ENCODE measurements at places on chromosomes 12 and 14. TPM values are rescaled to one million over a fixed set of nuclear protein-coding genes. Genes with fewer than 3 reads are reported as not detected.

DNA sequence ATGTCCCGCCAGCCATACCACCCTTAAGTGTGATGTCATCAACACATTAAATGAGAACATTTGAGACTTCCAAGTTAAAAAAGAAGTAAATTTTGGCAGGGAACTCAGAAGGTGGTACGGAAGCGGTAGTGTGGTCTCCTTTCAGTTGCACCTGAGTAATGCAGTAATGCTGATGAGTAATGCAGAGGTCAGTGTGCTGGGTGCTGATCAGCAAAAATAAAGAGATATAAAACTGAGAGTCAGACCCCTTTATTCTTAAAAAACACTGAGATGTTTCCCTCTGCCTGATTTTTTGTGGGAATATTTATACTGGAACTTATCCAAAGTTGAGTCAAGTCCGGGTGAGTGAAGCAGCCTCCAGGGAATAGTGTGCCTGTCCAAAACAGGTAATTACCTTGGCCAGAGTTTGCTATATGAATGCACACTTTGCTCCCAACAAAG lies 370.6 kb upstream of the PRICKLE1 start:
- H3K27me3 ChIP-seq = no peaks in the 10 kb centered on the region
- no peaks in the 10 kb centered on the region for H3K4me1 ChIP-seq
- H3K27ac ChIP-seq = no peak overlapping the region
- no peaks in the 10 kb centered on the region for H3K36me3 ChIP-seq

DNA sequence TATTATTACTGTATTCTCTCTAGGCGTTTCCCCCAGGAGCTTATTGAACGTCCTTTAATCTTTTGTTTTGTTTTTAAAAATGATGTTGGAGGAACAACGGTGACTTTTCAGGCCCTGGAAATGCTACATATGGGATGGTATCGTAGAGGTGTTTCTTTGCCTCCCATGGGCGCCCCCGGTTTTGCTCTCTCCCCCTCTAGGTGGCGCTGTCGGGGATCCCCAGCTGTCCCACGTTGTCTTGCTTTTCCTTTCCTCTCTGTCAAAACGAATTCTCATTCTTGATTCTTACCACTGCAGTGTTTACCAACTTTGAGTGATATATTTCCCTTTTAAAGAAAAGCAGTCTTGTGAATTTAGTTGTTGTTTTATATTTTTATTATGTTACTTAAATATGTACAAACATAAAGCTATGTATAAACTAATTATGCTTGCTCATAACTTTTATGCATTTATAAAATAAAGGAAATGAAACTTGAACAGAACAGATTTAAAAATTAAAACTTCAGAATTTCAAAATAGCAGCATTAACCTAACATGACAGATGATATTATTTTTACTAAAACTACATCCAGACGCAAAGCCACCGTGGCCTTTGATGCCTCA lies 171.9 kb downstream of the RGS6 start:
- no peaks in the 10 kb centered on the region for H3K4me1 ChIP-seq
- H3K27ac ChIP-seq = no peak overlapping the region
- no peaks in the 10 kb centered on the region for H3K36me3 ChIP-seq
- peak; percentile 60 for DNase-seq
- no peaks in the 10 kb centered on the region for H3K27me3 ChIP-seq

GRCh38 chr12:126944684-126945083 lies 1322.3 kb upstream of the TMEM132C start:
- peaks cover 7% of the 10 kb centered on the region for H3K36me3 ChIP-seq
- H3K27ac ChIP-seq = no peak overlapping the region
- no peaks in the 10 kb centered on the region for H3K27me3 ChIP-seq
- H3K4me1 ChIP-seq = no peaks in the 10 kb centered on the region
- H3K4me3 ChIP-seq = no peak overlapping the region
- DNase-seq = no peak

- peaks cover 4% of the 10 kb centered on the region for H3K4me1 ChIP-seq
- DNase-seq = peak; percentile 74
- H3K4me3 ChIP-seq = peak overlapping the region; percentile 64
Measured at GRCh38 chr14:56794088-56794556, 16.2 kb downstream of the OTX2 start.

GRCh38 chr12:96980991-96981414 lies 73.9 kb downstream of the NEDD1 start:
- H3K27me3 ChIP-seq = no peaks in the 10 kb centered on the region
- H3K4me3 ChIP-seq = no peak overlapping the region
- H3K27ac ChIP-seq = no peak overlapping the region

GRCh38 chr12:81329085-81329484 lies 251.2 kb downstream of the ACSS3 start:
- no peak overlapping the region for H3K27ac ChIP-seq
- no peak overlapping the region for H3K4me3 ChIP-seq
- no peaks in the 10 kb centered on the region for H3K27me3 ChIP-seq

DNA sequence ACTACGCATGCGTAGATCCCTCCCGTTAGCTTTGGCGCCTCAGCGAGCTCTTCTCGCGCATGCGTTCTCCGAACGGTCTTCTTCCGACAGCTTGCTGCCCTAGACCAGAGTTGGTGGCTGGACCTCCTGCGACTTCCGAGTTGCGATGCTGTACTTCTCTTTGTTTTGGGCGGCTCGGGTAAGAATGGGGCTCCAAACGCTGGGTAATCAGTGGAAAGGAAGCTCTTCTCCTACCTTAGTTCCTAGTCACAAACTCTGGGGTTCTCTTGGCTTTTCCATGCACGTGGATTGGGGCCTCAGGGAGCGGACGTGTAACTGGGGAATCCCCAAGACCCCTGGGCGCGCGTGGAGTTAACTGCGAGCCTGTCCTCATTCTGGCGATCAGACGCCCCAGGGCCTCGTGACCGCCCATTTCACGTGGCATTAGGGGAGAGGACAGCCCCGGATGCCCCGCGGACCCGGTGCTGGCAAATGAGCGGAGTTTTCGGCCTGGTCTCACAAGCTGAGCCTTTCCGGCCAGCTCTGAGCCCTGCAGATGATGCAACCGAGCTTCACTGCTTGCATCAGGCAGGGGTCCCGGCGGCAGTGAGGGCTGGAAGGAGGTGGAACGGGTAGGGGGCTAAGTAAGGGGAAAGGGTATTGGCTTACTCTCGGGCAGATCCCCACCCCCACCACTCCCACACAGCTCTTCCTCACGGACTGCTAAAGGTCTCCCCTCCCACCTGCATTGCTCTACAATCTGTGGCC lies at the start of gene SHMT2:
Gene SHMT2 (plus strand): TSS at position 78 of the 747 bp plus-strand sequence. CDS start 68 bp downstream, at position 146.
- H3K27me3 ChIP-seq = peaks cover 10% of the 10 kb centered on the region
- H3K27ac ChIP-seq = peak within 1 kb of the TSS; percentile 32
- DNase-seq = peak; percentile 98
- H3K4me3 ChIP-seq = peak within 1 kb of the TSS; percentile 99

- DNase-seq = no peak
- no peak overlapping the region for H3K4me3 ChIP-seq
- no peak overlapping the region for H3K27ac ChIP-seq
- peaks cover 22% of the 10 kb centered on the region for H3K36me3 ChIP-seq
- no peaks in the 10 kb centered on the region for H3K4me1 ChIP-seq
- peaks cover 3% of the 10 kb centered on the region for H3K27me3 ChIP-seq
Measured at GRCh38 chr12:58881816-58882215, 38.5 kb downstream of the LRIG3 start.

DNA sequence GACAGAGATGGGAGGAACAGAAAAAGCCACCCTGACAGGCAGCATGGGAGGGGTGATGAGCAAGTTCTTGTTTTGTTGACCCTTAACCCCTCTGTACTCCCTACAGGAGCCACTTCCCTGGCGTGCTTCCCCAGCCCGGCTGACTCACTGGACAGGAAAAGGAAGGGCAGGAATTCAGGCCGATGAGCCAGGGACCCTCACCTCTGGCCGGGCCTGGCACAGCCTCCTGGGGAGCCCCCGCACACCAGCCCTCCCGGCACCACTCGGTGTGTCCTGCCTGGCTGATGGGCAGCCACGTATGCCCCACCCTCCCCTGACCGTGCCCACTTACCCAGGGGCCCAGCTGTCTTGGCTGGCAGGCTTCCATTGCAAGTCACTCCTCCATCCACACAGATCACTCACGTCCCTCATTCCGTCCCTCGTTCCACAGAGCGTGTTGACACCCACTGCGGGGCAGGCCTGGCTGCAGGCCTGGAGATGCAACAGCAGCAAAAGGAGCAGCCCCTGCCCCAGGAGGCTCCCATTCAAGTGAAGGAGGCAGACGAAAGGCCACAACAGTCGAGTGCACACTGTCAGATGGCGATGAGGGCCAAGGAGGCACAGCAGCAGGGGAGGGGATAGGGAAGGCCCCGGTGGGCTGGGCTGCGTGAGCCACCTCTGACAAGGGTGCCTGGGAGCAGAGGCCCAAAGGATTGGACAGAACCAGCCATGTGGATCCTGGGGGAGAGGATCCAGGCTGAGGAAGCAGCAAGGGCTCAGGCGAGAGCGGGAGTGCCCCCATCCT lies 19.7 kb upstream of the CD9 start:
- H3K27me3 ChIP-seq = no peaks in the 10 kb centered on the region
- no peak overlapping the region for H3K4me3 ChIP-seq
- no peaks in the 10 kb centered on the region for H3K4me1 ChIP-seq
- no peak overlapping the region for H3K27ac ChIP-seq
- DNase-seq = peak; percentile 32

- H3K36me3 ChIP-seq = peaks cover 5% of the 10 kb centered on the region
- H3K27ac ChIP-seq = no peak overlapping the region
- no peak overlapping the region for H3K4me3 ChIP-seq
- no peak for DNase-seq
- no peaks in the 10 kb centered on the region for H3K4me1 ChIP-seq
Measured at GRCh38 chr12:22014041-22014782, 31.8 kb upstream of the CMAS start.

- H3K4me3 ChIP-seq = no peak overlapping the region
- H3K27ac ChIP-seq = no peak overlapping the region
- DNase-seq = no peak
- peaks cover 21% of the 10 kb centered on the region for H3K36me3 ChIP-seq
Measured at GRCh38 chr12:32706335-32707024, 27.4 kb downstream of the DNM1L start.

- H3K4me3 ChIP-seq = no peak overlapping the region
- no peaks in the 10 kb centered on the region for H3K4me1 ChIP-seq
- H3K36me3 ChIP-seq = no peaks in the 10 kb centered on the region
- H3K27me3 ChIP-seq = no peaks in the 10 kb centered on the region
Measured at GRCh38 chr14:103545915-103546651, 16.4 kb downstream of the BAG5 start.

- no peak overlapping the region for H3K4me3 ChIP-seq
- H3K36me3 ChIP-seq = no peaks in the 10 kb centered on the region
- DNase-seq = no peak
- H3K27me3 ChIP-seq = no peaks in the 10 kb centered on the region
- no peak overlapping the region for H3K27ac ChIP-seq
Measured at GRCh38 chr14:77988970-77989369, 181.2 kb upstream of the NRXN3 start.

DNA sequence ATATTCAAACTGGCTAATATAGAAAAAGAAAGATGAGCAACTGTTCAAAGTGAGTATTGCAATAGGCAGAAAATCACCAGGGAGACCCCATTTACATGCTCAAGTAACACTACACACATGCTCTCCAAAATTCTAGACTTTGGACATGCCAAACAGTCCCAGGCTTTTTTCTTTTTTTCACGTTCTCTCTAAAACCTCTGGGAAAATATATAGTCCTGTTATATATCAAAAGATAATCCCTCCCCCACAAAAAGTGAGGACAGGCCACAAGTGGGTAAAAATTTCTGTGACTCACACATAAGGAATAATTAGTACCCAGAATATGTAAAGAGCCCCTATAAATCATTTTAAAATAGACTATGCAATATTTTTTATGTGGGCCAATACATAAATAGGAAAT lies 55.2 kb downstream of the EFCAB11 start:
- DNase-seq = no peak
- no peak overlapping the region for H3K27ac ChIP-seq
- H3K36me3 ChIP-seq = no peaks in the 10 kb centered on the region
- H3K4me3 ChIP-seq = no peak overlapping the region

DNA sequence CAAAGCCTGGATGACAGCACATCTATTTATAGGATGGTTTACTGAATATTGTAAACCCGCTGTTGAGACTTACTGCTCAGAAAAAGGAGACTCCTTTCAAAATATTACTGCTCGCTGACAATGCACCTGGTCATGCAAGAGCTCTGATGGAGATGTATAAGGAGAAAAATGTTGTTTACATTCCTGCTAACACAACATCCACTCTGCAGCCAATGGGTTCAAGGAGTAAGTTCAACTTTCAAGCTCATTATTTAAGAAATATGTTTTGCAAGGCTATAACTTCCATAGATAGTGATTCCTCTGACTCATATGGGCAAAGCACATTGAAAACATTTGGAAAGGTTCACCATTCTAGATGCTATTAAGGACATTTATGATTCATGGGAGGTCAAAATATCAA lies 201.7 kb downstream of the SNAPC1 start:
- 0 out of 2 replicates have a peak, but pooled peaks cover 2% of the 10 kb centered on the region for H3K4me1 ChIP-seq
- H3K27me3 ChIP-seq = no peaks in the 10 kb centered on the region
- DNase-seq = no peak
- H3K36me3 ChIP-seq = no peaks in the 10 kb centered on the region

DNA sequence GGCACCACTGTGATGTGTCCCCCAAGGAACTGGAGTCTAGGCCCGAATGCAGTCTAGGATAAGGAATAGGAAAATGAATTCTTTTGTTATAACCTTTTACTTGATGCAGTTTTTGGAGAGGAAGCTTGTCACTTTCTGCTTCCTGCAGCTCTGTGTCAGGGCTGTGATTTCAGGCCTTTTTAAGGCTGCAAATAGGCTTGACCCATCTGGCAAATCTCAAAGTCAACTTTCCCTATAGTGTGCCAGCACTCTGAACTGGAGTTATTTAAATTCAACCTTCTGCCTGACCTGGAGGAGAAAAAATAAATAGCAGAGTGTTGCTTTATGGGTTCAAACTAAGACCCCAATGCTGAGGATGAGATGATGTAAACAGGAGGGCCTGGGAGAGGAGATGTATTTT lies 51.8 kb upstream of the CEP83 start:
- H3K27me3 ChIP-seq = no peaks in the 10 kb centered on the region
- no peak for DNase-seq
- H3K4me3 ChIP-seq = no peak overlapping the region

DNA sequence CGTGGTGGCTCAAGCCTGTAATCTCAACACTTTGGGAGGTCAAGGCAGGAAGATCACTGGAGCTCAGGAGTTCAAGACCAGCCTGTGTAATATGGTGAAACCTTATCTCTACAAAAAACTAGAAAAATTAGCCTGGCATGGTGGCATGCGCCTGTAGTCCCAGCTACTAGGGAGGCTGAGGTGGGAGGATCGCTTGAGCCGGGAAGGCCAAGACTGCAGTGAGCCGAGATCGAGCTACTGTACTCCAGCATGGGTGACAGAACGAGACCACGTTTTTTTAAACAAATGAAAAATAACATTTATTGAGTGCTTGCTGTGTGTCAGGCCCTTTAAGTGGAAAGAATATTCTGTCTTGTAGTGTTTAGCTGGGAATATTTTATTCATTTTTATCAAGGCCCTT lies 26.6 kb upstream of the CLMN start:
- no peak overlapping the region for H3K4me3 ChIP-seq
- H3K4me1 ChIP-seq = no peaks in the 10 kb centered on the region
- DNase-seq = no peak
- no peak overlapping the region for H3K27ac ChIP-seq
- H3K36me3 ChIP-seq = no peaks in the 10 kb centered on the region

KLC1 gene
- 135 TPM for total RNA-seq

NRIP2 gene
- 0.15 TPM for total RNA-seq

CFAP251 gene
- total RNA-seq = 0.81 TPM

GYS2 gene
- total RNA-seq = not detected

TAS2R42 gene
- not detected for total RNA-seq

MAGOHB gene
- 64.5 TPM for total RNA-seq

PYGL gene
- total RNA-seq = 53.8 TPM

DIO2 gene
- total RNA-seq = not detected

ATP5MC2 gene
- total RNA-seq = 379 TPM

PRB2 gene
- total RNA-seq = not detected
